ENCODE measurements at places on chromosomes 7 and 10.

GRCh38 chr10:50809596-50809995 is 69.9 kb downstream of the ASAH2B start:
- DNase-seq = no peak

DNA sequence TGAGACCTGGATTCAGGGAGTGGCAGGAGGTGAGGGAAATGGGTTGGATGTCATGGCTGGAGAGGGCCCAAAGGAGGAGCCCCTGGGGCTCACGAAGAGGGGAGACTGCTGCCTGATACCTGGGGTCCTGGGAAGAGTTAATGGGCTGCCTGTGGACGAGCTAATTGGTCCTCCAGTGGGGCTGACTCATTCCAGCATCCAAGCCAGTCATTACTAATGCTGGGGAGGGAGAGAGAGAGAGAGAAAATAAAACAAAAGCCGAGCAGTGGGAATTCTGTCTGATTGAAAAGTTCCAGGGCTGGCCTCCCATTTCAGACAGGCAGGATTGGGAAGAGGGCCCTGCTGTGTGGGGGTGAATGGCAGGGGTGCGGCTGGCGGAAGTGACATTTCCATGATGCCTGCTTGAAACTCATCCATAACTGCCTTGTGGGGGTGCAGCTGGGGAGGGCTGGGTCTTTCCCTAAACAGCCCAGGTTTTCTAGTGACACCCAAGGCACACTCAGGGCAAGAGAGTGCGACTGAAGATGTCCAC is 297.8 kb downstream of the RPS24 start:
- no peak for DNase-seq

DNA sequence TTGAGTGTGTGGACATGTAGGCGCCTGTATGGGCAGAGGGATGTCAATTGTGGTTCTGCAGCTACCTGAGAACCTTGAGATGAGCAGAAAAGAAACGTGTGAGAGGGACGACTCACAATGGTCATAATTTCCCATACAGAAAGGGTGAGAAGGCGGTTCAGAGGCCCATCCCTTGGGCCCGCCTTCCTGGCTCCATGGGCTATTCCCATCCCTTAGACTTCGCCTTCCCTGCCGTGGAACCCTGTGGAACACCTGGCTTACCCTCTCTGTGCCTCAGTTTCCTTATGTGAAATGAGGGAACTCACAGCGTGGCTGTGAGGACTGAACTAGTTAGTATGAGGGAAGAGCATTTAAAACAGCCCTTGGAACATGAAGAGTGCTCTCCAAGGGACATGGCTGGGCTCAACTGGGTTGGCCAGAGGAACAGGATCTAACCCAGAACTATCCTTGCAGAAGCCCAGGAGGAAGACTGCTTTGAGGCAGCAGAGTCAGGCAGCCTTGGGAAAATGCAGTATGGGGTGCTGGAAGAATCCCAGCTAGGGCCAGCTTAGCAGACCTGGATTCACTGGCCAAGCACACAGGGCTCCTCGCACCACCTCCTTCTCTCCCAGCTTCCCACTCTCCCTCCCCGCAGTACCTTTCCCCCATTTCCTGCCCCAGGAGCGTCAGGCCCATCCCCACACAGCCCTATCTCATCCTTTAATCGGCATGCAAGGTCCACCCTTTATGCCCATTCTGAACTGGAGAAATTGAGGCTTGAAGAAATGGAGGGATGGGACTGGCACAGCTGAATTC is 11.1 kb upstream of the ZMIZ1 start:
- DNase-seq = no peak

GRCh38 chr7:2544541-2545188 is 10.7 kb downstream of the BRAT1 start:
- DNase-seq = no peak

DNA sequence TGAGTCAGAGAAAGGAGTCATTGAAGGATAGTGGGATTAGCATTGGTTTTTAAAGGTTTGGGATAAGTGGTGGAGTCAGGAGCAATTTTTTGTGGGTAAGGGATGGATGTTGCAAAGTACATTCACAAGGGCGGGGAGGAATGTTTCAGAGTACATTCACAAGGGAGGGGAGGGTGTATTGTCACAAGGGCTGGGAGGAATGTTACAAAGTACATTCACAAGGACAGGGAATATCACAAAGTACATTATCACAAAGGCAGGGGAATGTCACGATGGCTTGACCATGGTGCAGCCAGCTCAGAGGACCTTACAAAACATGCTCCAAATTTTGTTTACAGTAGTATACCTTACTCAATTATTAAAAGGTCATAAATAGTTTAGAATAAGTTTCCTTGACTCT is 30.3 kb downstream of the C1GALT1 start:
- DNase-seq = no peak

DNA sequence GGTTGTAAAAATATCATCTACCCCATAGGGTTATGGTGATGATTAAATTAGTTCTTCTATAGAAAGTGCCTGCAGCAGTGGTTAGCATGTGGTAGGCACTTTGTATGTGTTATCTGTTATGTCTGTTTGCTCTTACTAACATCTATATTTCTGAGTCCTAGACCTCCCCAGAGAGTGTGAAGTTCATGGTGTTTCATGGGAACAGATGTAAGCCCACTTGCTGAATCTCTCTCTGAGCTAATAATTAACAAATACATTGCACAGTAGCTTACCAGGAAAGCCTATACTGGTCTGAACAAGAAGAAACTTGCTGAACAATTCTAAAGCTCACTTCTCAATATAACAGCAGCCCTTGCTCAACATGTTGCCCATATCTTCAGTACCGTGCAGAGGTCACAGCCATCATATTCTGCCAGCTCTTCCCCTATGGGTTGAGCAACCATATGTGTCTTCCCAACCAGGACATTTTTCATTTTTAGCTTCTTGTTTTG is 100.1 kb downstream of the NPSR1 start:
- no peak for DNase-seq

- DNase-seq = no peak
Measured at GRCh38 chr10:31431021-31431420, 112.0 kb downstream of the ZEB1 start.

DNA sequence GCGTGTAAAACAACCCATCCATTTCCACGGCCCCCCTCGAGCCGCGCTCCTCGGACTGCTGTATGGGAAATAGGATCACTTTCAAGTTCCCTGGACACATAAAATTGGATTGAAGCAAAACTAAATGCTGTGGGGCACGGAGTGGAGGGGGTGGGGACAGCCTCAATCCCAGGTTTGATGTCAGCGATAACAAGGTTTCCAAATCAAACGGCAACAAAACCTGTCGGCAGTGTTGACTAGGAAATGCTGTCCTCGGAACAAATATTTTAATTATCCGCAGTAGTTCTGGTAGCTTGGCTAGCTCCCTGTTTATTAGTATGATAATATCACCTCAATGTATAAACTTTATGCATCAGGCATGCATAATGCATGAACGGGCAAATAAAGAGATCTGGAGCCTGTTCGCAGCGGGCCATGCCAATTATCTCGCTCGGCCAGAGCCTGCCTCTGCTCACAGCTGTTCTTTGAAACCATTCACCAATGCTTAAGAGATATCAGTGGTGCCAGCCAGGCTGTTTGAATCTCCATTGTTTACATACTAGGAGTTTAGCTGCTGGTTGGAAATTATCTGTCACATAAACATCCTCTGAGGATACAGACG is 161.1 kb downstream of the PAXIP1 start:
- DNase-seq = no peak

GRCh38 chr7:87934699-87935383 is 790 bp downstream of the ADAM22 start:
- no peak for DNase-seq

DNA sequence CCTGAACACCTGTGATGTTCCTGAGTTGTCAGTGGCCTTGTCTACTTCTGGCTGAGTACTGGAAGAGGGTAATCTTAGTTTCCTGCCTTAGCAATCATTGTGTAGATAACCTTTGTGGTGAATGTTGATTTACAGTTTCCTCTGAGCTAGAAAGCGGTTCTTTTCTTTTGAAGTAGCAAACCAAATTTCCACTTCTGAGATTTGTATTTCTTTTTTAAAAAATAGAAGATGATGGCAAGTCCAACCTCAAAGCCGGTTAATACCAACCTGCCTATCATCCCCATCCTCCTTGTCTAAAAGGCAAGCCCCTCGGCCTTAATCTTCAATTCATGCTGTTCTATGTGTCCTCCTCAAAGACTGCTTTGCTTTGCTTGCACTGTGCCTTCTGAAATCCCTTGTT is 12.5 kb upstream of the PALS2 start:
- no peak for DNase-seq

GRCh38 chr7:8433477-8434289 is at the start of gene NXPH1:
TSS of gene NXPH1 (plus strand) at chr7:8433609.
- no peak for DNase-seq

DNA sequence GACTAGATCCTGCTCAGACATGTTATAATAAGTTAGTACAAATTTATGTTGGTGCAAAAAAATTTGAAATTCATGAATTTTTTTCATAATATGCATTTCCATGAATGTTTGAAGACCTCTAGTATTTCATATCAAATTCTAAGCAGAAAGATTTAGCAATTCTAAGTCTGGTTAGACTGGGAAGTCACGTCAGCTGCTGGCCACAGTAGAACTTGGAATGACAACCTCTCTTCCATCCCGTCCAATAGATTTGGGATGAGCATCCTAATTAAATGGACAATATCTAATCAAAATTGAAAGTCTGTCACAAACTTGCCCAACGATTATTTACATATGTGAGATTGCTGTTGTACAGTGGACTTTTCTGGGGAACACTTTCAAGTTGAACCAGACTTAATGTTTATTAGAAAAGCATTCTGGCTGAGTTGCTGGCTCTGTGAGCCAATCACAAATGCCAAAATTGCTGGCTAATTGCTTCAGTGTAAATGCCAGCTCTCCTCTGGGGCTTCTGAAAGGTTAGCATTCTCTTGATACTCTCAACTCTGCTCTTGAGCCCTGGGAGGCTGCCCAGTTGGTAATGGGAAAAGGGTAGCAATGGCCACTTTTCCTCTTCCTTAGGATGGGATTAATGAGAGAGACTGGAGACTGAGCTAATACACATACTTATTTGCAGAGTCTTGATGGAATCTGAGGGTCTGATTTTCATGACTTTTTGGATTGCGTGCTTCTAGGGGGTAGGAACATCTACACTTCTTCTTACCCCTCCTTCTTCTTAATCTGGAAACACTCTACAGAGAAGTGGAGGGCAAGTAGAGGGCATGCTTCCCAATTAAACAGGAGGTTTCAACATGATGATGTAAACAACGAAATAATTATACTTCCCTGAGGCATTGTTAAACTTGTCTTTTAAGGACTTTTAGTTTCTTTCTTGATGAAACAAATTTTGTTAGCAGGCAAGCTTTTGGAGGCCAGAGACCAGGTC is 253.5 kb downstream of the BAMBI start:
- no peak for DNase-seq

DNA sequence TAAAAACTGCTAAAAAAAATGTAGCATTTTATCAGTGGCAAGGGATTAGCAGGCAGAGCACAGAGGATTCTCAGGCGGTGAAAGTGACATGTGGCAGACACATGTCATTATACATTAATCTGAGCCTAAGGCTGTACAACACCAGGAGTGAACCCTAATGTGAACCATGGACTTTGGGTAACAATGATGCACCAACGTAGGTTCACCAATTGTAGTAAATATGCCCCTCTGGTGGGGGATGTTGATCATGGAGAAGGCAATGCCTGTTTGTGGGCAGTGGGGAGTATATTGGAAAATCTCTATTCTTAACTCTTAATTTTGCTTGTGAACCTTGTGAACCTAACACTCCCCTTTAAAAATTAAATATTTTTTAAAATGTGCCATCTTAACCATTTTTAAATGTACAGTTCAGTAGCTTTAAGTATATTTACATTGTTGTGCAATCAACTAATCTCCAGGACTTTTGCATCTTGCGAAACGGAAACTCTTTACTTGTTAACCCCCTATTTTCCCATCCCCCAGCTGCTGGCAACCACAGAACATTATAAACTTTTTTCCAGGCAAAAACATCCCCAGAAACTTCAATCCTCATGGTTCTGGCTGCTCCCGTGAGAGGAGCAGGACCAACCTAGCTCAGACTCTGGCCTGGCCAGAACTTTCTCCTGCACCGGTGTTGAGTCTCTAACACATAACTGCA is 29.9 kb downstream of the LRRC20 start:
- DNase-seq = no peak

DNA sequence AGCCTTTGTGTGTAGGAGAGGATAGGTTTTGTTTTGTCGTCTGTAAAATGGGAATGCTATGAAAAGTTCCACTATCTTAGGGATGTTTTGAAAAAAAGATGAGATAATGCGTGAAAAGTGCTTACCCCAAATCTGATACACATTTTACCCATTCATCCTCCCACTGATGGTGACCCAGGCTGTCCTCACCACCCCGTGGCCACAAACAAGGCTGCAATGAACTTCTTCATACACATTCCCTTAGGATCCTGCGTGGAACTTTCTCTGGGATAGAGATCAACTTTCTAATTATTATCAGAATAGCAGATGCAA is 399 bp upstream of the OGDHL start:
- no peak for DNase-seq

GRCh38 chr7:151851145-151851751 is 25.7 kb downstream of the PRKAG2 start:
- no peak for DNase-seq

DNA sequence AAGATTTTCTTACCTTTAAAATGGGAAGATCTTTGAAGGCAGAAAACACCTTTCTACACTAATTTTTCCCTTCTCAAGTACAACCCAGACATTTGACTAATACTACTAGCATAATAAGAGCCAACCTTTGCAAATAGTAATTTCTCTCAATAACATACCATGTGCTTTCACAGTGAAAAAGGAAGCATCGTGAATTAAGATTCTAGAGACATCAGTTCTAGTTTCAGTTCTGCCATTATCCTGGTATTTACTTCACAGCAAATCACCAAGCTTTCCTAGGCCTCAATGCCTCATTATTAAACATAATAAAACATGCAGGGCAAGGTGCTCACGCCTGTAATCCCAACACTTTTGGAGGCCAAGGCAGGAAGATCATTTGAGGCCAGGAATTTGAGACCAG is 24.9 kb downstream of the GSAP start:
- DNase-seq = no peak

DNA sequence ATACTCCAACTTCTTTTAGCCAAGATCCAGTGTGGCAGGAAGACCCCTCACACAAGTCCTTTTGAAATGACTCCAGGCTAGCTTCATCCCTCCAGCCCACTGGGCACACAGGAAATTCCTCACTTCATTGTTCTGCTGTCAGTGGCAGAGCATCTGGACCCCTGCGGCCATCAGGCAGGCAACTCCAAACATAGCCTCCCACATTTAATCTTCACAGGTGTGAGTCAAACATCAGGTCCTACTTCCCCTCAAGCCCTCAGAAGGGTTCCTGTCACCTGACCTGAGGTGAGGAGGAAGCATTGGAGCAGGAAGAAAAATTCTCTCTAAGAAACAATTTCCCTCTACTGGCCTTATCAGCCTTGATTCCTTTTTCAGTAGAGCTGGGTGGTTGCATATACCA is 51.1 kb upstream of the C1GALT1 start:
- no peak for DNase-seq

- peak; percentile 5 for DNase-seq
Measured at GRCh38 chr10:43943119-43943817, 294.6 kb upstream of the ZNF32 start.

GRCh38 chr10:3407208-3407607 is 234.6 kb upstream of the PITRM1 start:
- no peak for DNase-seq

GRCh38 chr7:133428326-133428725 is 175.4 kb downstream of the EXOC4 start:
- DNase-seq = no peak

- DNase-seq = no peak
Measured at GRCh38 chr10:17022896-17023295, 106.7 kb downstream of the CUBN start.
